Aorta (tissue), 5 donors: ENCODE measurements at places on chromosomes 2 and 18. TPM values are rescaled to one million over a fixed set of nuclear protein-coding genes. Genes with fewer than 3 reads are reported as not detected.

- H3K4me1 ChIP-seq, result no peaks in the 10 kb centered on the region
- no peak for DNase-seq
- H3K4me3 ChIP-seq, result no peak overlapping the region
- no peaks in the 10 kb centered on the region for H3K36me3 ChIP-seq
These were observed 243.6 kb downstream of the NEDD4L start for GRCh38 chr18:58287353-58288274.

GRCh38 chr2:102126169-102126568, 16.4 kb upstream of the IL1R1 start:
- no peaks in the 10 kb centered on the region for H3K27me3 ChIP-seq
- H3K4me1 ChIP-seq, result peaks cover 3% of the 10 kb centered on the region
- H3K27ac ChIP-seq, result no peak overlapping the region
- H3K4me3 ChIP-seq, result no peak overlapping the region
- H3K36me3 ChIP-seq, result no peaks in the 10 kb centered on the region

GRCh38 chr18:74745633-74746403, 148.1 kb downstream of the ZNF407 start:
- DNase-seq, result no peak
- no peak overlapping the region for H3K4me3 ChIP-seq
- H3K27me3 ChIP-seq, result no peaks in the 10 kb centered on the region

GRCh38 chr2:20580690-20581437, 70.0 kb downstream of the HS1BP3 start:
- no peaks in the 10 kb centered on the region for H3K36me3 ChIP-seq
- H3K27ac ChIP-seq, result peak overlapping the region; percentile 49
- DNase-seq, result peak; percentile 51
- no peaks in the 10 kb centered on the region for H3K4me1 ChIP-seq
- no peak overlapping the region for H3K4me3 ChIP-seq

DNA sequence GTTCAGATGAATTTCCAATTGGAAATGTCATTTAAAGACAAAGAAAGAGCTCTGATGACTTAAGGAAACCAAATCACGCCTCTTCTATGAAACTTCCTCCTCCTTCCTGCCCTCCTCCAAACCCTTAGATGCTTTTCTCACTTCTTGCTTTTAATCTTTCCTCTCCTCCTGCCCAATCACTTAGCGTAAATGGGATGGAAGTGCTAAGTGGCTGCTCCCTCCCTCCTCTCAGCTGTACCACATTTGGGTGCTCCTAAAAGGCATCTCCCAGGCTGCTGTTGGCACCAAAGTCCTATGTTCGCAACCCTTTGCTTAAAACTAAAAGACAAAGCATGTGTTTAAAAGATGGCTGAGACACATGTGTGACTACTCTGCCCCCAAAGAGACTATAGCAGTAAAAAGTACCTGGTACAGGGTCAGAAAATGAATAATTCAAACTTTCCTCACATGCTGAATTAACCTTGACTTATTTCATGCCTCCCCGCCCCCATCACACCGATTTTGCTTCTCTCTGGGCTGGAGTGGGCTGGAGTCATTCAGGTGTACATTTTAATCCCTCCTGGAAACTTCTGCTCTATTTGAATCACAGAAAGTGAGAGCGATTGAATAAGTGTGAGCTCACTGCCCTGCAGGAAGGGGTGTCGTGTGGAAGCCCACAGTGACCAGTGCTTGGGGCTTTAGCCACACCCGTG, 59.2 kb upstream of the KLF7 start:
- H3K4me1 ChIP-seq, result peaks cover 4% of the 10 kb centered on the region
- H3K36me3 ChIP-seq, result no peaks in the 10 kb centered on the region
- no peak overlapping the region for H3K4me3 ChIP-seq
- no peak overlapping the region for H3K27ac ChIP-seq
- no peaks in the 10 kb centered on the region for H3K27me3 ChIP-seq
- DNase-seq, result no peak

DNA sequence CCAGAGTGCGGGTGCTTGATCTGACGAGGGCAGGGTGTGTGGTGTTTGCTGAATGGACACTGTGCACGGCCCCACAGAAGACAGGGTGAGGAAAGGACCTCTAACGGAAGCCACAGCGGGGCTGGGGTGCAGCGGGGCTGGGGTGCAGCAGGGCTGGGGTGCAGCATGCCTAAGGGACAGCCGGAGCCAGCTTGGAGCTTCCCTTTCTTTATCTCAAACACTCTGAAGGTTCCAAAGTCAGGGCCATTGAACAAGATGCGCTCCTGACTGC, 35.0 kb downstream of the PXDN start:
- H3K27ac ChIP-seq, result no peak overlapping the region
- H3K36me3 ChIP-seq, result no peaks in the 10 kb centered on the region
- H3K27me3 ChIP-seq, result no peaks in the 10 kb centered on the region
- no peak overlapping the region for H3K4me3 ChIP-seq
- no peak for DNase-seq
- H3K4me1 ChIP-seq, result no peaks in the 10 kb centered on the region

DNA sequence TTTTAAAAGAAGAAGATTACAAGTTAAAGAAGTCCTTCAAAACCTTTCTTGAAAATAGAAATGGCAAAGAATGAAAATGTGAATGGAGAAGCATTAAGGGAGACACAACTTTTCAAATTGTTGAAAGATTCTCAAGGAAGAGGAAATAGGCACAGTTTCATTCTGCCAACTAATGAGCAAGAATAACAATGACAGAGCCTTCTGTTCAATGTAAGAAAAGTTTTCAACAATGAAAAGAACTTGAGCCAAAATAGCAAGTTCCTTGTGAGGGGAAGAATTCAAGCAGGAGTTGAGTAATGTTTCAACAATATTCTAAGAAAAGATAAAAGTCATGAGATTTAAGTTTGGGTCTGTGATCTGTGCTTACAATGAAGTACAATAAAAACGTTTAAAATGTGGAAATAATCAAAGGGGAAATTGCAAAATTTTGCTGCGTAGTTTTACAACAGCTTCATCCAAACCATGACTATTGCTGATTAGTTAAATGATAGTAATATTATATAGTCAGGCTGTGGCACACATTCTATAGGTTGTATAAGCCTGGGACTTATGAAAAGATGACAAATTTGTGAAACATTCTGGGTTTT, 122.6 kb downstream of the METTL4 start:
- DNase-seq, result no peak
- no peak overlapping the region for H3K4me3 ChIP-seq
- H3K27me3 ChIP-seq, result no peaks in the 10 kb centered on the region
- no peak overlapping the region for H3K27ac ChIP-seq
- no peaks in the 10 kb centered on the region for H3K36me3 ChIP-seq

- no peak for DNase-seq
- H3K4me3 ChIP-seq, result no peak overlapping the region
- H3K4me1 ChIP-seq, result no peaks in the 10 kb centered on the region
- H3K27me3 ChIP-seq, result no peaks in the 10 kb centered on the region
These were observed 320.3 kb upstream of the VRK2 start for GRCh38 chr2:57726294-57726693.

- H3K27ac ChIP-seq, result no peak overlapping the region
- no peak for DNase-seq
- no peak overlapping the region for H3K4me3 ChIP-seq
- no peaks in the 10 kb centered on the region for H3K4me1 ChIP-seq
- no peaks in the 10 kb centered on the region for H3K27me3 ChIP-seq
These were observed 551.1 kb downstream of the TNS1 start for GRCh38 chr2:217451666-217452065.

GRCh38 chr2:52918551-52918950, 849.1 kb upstream of the CHAC2 start:
- no peak for DNase-seq
- H3K4me1 ChIP-seq, result no peaks in the 10 kb centered on the region
- H3K4me3 ChIP-seq, result no peak overlapping the region
- H3K27ac ChIP-seq, result no peak overlapping the region
- no peaks in the 10 kb centered on the region for H3K36me3 ChIP-seq

DNA sequence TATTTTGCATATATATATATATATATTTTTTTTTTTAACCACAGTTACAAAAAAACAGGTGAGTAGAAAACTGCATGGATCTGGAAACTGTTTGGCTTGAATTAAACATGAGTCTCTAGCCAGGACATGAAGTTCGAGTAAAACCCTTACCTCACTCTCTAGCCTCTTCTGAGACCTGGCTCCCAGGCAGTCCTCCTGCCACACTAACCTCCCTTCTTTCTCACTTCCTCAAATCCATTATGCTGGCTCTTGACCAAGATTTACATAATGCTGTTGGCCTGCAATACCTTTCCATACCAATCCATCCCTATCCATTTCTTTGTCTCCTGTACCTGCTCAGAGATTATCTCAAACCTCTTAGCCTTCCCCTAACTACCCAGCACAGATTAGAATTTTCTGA, 34.0 kb downstream of the PIGN start:
- no peak for DNase-seq
- H3K36me3 ChIP-seq, result no peaks in the 10 kb centered on the region
- no peaks in the 10 kb centered on the region for H3K27me3 ChIP-seq
- H3K4me1 ChIP-seq, result no peaks in the 10 kb centered on the region

GRCh38 chr2:41199334-41199733, 747.4 kb upstream of the SLC8A1 start:
- no peak for DNase-seq
- H3K27ac ChIP-seq, result no peak overlapping the region
- no peaks in the 10 kb centered on the region for H3K36me3 ChIP-seq

DNA sequence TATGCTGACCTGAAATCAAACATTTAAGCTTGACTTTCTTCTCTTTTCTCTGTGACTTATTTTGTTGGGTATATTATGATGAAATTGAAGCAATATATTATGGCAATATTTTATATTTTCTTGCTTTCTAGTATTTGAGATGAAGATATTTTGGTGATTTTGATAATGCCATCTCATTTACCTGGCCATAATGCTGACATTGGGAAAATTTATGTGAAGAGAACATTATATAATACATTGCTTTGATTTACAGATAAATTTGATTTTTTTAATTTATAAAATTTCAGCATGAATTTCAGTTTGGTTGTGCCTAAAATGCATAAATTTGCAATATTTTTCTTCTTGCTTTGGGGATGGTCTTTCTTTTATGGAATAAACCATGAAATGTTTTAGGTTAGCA, 1413.7 kb upstream of the TMEFF2 start:
- no peaks in the 10 kb centered on the region for H3K4me1 ChIP-seq
- no peaks in the 10 kb centered on the region for H3K36me3 ChIP-seq
- H3K27me3 ChIP-seq, result no peaks in the 10 kb centered on the region
- DNase-seq, result no peak

DNA sequence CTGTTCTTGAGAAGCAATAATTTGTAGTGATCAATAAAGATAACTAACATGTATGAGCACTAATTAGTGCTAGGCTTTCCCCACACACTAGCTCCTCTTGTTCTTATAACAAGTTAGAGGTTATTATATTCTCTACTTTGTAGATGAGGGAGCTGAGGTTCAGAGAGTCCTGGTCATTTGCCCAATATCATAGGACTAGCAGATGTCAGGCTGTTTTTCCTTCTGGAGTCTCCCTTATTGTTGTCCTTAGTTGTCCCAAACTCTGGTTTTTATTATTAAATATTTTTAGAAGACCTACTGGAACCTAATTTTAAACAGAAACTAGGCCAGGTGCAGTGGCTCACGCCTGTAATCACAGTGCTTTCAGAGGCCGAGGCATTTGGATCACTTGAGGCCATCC, 16.5 kb upstream of the TTC39C start:
- no peaks in the 10 kb centered on the region for H3K4me1 ChIP-seq
- H3K36me3 ChIP-seq, result no peaks in the 10 kb centered on the region
- no peak overlapping the region for H3K27ac ChIP-seq
- DNase-seq, result no peak
- no peaks in the 10 kb centered on the region for H3K27me3 ChIP-seq

GRCh38 chr2:38586931-38587330, 15.8 kb downstream of the HNRNPLL start:
- no peaks in the 10 kb centered on the region for H3K36me3 ChIP-seq
- H3K27me3 ChIP-seq, result no peaks in the 10 kb centered on the region
- peaks cover 8% of the 10 kb centered on the region for H3K4me1 ChIP-seq
- DNase-seq, result no peak
- no peak overlapping the region for H3K27ac ChIP-seq
- no peak overlapping the region for H3K4me3 ChIP-seq

GRCh38 chr2:29412197-29412925, 297.1 kb downstream of the CLIP4 start:
- no peak for DNase-seq
- no peak overlapping the region for H3K27ac ChIP-seq
- H3K4me1 ChIP-seq, result no peaks in the 10 kb centered on the region
- no peaks in the 10 kb centered on the region for H3K36me3 ChIP-seq
- no peaks in the 10 kb centered on the region for H3K27me3 ChIP-seq
- no peak overlapping the region for H3K4me3 ChIP-seq

- H3K27ac ChIP-seq, result no peak overlapping the region
- no peaks in the 10 kb centered on the region for H3K36me3 ChIP-seq
- no peak overlapping the region for H3K4me3 ChIP-seq
- DNase-seq, result no peak
- no peaks in the 10 kb centered on the region for H3K4me1 ChIP-seq
These were observed 177.1 kb downstream of the LAMA1 start for GRCh38 chr18:6940451-6940850.

DNA sequence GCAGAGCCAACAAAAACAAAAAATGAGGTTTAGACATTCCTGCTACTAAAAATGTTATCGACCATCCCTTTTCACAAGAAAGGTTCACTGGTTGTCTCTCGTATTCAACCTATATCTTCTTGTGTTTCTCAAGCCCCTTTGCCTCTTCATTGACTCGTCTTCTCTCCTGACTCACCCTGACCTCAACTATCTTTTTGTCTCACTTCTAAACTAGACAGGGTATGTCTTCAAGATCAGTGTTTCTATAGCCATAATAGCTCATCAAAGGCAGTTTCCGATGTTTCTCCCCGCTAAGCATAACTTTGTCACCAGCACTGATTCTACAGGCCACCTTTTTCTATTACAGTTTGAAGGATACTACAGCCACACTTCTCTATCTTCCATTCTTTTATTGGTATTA, 178.4 kb downstream of the MEMO1 start:
- no peaks in the 10 kb centered on the region for H3K27me3 ChIP-seq
- no peaks in the 10 kb centered on the region for H3K36me3 ChIP-seq
- H3K4me3 ChIP-seq, result no peak overlapping the region
- H3K27ac ChIP-seq, result no peak overlapping the region

DNA sequence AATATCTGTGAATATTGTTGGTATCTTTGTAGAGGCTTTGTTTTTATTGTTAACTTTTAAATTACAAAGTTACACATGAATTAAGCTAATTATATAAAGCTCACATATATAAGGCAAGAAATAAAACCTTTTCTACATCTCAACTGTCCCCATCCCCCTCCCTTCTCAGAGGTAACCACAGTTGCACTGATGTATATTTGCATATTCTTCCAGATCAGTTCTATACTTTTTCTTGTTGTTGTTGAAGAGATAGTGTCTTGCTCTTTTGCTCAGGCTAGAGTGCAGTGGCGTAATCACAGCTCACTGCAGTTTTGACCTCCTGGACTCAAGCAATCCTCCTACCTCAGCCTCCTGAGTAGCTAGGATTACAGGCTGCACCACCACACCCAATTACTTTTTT, 36.0 kb upstream of the CDC42EP3 start:
- H3K27ac ChIP-seq, result no peak overlapping the region
- no peak for DNase-seq

Gene PRKRA
- total RNA-seq, result 69.9 TPM

Gene TMEM37
- 5.2 TPM for total RNA-seq

Gene CXCR2
- 4.9 TPM for total RNA-seq

Gene CELF4
- total RNA-seq, result not detected

Gene PID1
- 44.8 TPM for total RNA-seq

Gene UGT1A1
- not detected for total RNA-seq

Gene CPLX4
- not detected for total RNA-seq

Gene CCDC150
- total RNA-seq, result 3.3 TPM

Gene IL1RL2
- total RNA-seq, result 1.8 TPM

Gene CPO
- total RNA-seq, result 0.51 TPM

Gene UGT1A4
- total RNA-seq, result not detected

Gene FAM237A
- not detected for total RNA-seq

Gene WNT10A
- total RNA-seq, result not detected

Gene NEU4
- total RNA-seq, result 0.26 TPM

Gene STEAP3
- total RNA-seq, result 8.0 TPM

Gene ITGA4
- total RNA-seq, result 23.9 TPM

Gene LYG2
- total RNA-seq, result not detected
